Fibroblast of lung (primary cell): ENCODE measurements at places on chromosomes 11 and 22.

DNA sequence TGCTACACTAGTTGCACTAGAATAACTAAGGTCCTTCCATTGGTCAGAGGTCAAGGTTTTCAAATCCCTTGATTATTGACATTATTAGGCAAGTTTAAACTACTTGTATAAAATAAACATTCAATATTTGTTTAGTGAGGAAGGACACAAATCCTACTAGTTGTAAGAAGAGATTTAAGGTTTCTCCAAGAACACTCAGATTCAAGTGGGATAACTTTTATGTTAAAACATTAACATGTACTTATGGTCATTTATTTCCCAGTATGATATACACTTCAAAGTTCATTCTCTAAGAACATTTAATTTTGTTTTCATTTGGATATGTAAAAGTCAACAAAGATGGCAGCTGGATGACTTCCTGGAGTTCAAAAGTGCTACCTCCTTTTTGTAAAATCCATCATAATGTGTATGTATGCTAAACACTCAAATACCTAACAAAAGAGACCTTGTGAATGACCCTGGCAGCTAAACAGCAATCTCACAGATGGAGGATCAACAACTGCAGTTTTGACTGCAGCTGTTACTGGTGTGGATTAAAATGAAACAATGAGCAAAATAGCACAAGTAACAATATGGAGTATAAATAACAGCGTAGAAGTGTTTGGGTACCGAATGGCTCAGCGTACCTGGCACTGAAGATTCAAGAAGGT is 1.5 kb downstream of the CCDC90B start:
- DNase-seq: no peak

- no peak for DNase-seq
Measured at GRCh38 chr11:124943254-124943616, 7.4 kb upstream of the HEPACAM start.

DNA sequence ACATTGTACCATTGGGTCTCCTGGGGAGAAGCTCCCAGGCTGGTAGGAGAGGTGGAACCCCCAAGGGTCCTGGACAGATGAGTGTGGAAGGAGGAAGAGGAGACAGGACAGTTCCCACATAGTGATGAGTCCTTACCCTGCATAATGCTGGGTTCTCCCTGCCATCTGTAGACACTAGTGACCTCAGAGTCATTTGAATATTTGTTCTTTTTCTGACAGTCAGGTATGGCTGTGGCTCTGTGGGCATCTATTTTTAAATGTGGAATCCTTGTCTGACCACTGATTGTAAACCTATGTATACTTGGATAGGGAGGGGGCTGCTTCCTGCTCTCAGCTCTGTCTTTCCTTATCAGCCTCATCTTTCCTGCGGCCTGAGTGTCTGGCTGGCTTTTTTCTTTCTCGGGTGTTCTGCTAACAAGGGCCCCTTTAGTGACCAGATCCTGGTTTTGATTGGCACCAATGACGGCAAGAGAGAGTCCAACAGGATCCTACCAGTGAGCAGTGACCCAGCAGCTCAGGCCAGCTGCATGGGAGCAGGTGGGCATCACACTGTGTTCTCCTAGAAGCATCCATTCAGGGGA is 2.6 kb upstream of the SLC5A1 start:
- DNase-seq: no peak

DNA sequence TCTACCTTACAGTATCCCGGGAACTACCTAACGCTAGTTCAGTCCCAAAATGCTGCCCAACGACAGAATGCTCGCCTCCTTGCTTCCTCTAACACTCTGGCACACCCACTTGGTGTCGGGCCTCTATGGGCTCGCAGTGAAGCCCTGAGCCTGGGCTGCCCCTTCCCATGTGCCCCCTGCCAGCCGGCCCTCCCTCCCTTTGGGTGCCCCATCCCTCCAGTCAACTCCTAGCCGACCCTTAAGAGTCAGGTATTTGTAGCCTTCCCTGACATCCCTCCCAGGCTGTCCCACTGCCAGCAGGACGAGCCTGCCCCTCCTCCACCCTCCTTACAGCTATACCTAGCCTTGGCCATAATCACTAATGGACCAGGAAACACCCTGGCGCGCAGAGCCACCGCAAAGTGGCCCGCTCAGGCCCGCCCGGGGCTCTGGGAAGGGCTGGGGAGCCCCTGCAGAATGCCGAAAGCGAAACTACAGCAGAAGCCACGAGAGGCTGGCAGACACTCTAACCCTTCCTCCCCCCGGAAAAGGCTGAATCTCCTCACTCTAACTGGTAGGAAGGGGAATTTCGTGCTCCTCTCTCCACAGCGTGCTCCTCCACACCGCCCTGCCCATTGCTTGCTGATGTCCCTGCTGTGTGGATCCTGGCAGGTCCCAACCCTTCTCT is 8.2 kb downstream of the CBX7 start:
- DNase-seq: peak; percentile 38

DNA sequence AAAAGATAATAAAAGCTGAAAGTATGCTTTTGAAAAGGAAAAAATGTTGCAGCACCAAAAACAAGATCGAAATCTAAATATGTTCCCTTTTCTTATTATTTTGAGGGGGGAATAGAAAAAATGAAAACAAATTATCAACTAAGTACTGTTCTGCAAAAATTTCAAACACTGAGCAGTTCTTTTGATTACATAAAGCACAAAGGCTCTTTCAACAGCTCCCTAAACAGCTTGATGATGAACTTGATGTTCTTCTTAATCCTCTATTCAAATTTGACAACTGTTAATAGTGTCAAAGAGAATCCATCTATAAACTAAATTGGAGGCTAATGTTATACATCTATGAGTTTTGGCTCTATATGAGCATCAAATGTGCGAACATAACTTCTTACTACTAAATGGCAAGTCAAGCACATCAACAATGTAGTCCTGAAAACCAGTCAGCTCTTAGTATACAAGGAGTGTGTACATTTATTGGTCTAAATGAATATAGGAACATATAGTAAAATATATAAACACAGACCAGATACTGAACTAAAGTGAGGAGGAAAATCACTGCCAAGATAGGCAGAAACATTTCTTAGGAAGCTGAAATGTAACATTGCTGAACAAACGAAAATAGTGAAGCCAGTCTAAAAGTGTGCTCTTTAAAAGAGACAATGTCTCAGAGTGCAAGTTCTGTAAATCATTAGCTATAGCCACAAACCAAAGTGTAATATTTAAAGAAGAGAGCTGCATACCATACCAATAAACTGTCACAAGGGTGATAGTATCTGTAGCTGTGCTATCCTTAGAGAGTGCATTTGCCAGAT is 94.3 kb downstream of the SOX6 start:
- no peak for DNase-seq

GRCh38 chr11:76161261-76161961 is 44.9 kb downstream of the WNT11 start:
- no peak for DNase-seq

GRCh38 chr11:86990515-86990914 is 35.3 kb upstream of the FZD4 start:
- DNase-seq: peak; percentile 28

GRCh38 chr11:63560506-63561180 is 2.5 kb downstream of the PLAAT2 start:
- DNase-seq: no peak

GRCh38 chr22:27245056-27245455 is 556.5 kb downstream of the MN1 start:
- no peak for DNase-seq

GRCh38 chr11:44651535-44652155 is 75.1 kb upstream of the TSPAN18 start:
- no peak for DNase-seq

DNA sequence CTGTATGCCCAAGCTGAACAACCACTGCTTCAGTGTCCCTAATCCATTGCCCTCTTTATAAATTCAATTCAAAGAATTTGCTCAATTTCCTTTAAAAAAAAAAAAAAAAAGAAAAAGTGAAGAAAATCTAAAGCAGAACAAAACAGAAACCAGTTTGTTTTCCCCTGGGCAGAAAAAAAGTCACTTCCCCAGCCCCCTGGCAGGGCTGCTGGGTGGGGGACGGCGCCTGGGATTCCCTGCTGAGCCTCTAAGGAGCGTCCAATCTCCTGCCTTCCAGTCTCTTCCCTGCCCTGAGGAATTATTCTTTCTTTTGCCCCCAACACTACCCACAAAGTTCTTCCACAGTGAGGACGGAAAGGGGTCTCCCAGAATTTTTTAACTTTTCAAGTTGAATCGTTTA is 23.9 kb downstream of the DKK3 start:
- DNase-seq: no peak

GRCh38 chr11:133951327-133952198 is 5.2 kb downstream of the IGSF9B start:
- peak; percentile 63 for DNase-seq

DNA sequence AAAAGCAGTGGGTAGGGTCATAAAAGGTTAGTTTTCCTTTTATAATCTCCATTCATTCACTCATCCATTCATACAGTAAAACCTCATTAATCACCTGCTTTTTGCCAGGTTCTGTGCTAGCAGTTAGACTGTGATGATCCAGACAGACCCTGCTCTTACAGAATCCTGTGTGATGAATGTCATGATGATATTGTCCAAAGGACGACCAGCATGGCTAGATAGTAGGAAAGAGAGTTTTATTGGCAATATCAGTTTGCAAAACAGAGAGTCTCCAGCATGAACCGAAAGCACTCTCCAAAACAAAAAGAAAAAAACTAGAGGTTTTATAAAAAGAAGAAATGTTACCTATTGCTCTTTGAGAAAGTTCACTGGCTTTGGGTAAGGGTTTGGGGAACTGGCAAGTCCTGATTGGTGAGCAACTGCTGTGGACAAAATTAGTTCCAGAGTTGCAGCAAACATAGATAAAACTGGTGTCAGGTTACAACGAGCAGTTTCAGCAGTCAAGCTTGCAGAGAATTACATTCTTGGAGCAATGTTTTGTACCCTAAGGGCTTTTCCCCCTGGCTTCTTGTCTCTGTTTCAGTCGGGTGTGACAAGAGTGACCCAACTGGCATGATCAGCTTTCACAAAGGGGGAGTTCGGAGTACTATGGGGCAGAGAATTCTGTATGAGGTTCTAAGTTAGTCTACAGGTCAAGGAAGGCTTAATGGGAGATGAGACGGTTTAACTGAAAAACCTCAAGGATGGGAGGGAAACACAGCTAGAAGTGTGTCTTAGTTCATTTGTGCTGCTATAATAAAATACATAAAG is 58.3 kb downstream of the HSD17B12 start:
- DNase-seq: peak; percentile 91

DNA sequence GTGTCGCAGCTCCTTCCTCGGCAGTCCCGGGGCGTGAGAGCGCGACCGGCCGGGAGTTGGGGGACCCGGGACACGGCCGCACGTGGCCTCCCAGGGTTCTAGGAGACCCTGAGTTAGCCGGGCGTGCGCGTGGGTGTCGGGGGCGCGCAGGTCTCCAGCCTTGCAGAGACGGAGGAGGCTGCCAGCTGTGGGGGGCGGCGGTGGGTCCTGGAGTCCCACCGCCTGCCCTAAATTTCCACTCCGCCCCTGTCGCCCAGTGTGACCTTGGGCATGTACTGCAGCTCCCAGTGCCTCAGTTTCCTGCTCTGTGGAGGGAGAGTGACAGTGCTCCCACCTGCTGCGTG is 18.8 kb downstream of the RRP7A start:
- DNase-seq: no peak

DNA sequence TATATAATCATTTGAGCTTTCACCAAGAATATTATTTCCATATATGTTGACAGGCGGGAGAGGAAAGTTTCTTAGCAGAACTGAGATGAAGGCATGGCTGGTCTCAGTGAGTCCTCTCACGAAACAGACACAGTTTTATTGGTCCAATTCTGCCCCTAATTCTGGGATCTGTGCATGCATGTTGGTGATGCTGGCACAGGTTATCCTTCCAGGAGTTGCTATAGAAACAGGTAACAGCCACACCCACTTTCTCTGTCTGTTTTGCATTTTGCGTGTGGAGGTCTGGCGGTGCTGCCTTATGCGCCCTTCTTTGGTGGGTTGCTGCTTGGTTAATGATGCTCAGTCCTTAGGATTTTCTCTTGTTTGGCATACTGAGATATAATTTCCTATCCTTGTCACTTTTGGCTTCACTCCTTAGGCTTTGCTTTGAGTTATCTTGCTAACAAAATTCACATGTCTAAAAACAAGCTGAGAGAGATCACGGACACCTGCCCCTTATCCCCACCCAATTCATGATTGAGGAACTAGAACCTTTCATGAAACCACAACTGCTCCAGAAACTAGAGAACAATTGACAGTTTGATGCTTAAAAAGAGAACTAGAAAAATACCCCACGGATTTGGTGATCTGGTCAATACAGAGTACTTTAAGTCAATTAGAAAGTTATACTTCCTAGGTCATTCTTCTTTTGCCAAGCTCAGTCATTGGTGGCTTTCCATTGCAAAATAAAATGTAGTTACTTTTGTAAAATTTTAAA is 189.3 kb downstream of the FAT3 start:
- DNase-seq: no peak

- no peak for DNase-seq
Measured at GRCh38 chr11:34145847-34146381, 40.5 kb downstream of the NAT10 start.

DNA sequence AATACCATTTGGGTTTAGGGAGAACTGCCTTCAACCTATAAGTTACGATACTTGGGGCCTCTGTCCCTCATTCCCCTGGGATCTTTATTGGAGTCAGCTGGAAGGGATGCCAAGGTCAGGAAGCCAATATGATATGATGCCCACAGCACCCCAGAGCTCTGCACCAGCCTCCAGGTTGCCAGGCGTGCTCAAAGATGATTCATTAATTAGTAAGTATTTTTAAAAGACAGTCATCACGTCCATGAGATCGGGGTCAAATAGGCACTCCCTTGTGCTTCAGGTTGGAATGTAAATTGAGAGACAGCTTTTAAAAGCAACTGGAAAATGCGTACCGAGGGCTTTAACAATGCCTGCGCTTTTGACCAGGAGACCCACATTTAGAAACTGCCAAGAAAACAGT is 57.0 kb upstream of the CD5 start:
- no peak for DNase-seq

GRCh38 chr11:1660111-1660867 is 30.7 kb downstream of the KRTAP5-5 start:
- DNase-seq: no peak

- no peak for DNase-seq
Measured at GRCh38 chr11:69711822-69712801, 8.3 kb upstream of the FGF19 start.

GRCh38 chr22:17578136-17578754 is 14.9 kb downstream of the SLC25A18 start:
- peak; percentile 56 for DNase-seq

- DNase-seq: peak; percentile 20
Measured at GRCh38 chr11:101721270-101721669, 137.5 kb upstream of the TRPC6 start.

- DNase-seq: no peak
Measured at GRCh38 chr11:124556828-124557227, 13.0 kb upstream of the OR8A1 start.

DNA sequence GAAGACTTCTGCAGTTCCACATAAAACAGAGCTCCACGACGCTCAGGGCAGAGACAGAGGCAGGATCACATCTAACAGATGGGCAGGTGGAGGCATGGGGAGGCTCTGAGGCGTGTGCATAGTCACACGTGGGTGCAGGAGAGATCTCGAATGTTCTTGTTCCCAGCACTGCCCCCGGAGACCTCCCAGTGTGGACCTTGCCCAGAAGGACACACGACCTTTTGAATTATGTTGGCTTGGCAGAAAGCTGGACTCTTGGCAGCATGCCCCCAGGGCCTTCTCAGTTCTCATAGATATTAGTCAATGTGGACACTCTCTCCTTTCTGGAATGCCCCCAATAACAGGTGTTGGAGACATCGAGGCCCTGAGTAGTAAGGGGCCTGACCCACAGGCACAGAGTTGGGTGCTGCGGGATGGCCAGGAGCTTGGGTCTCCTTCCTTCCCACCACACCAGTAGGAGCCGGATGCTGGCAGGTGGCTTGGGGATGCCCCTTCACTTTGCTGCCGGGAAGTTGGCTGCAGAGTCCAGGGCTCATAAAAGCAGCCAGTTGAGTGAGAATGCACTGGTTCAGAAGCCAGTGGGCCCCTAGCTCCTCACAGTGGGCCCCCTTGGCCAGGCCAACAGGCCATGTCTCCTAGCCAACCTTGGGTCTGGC is 12.1 kb downstream of the MYEOV start:
- no peak for DNase-seq
